ENCODE measurements at places on chromosomes 1 and 21.
A peak's percentile ranks its signal among the peaks of the same experiment; 100 is the strongest.

DNA sequence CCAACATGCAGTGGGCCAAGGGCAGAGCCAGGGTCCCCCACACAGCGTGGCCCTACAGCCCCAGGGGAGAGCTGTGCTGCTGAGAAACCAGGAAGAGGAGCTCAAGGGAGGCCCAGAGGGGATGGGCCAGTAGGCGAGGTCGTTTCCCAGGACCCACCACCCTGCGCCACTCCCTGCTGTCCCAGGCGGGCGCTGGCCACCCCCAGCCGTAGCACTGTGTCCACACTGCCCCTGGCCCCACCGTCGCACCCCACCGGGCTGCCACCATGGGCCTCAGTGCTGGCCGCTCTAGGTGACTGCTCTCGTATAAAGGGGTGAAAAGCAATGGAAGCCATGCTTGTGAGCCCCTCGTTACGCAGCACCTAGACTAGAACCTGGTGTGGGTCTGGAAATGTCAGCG, 22.4 kb downstream of the NADK start:
- H3K27ac ChIP-seq: no peak overlapping the region
- DNase-seq: no peak
- H3K4me1 ChIP-seq: peaks cover 24% of the 10 kb centered on the region
- H3K4me3 ChIP-seq: no peak overlapping the region
- H3K36me3 ChIP-seq: peaks cover 20% of the 10 kb centered on the region
- H3K27me3 ChIP-seq: no peaks in the 10 kb centered on the region

DNA sequence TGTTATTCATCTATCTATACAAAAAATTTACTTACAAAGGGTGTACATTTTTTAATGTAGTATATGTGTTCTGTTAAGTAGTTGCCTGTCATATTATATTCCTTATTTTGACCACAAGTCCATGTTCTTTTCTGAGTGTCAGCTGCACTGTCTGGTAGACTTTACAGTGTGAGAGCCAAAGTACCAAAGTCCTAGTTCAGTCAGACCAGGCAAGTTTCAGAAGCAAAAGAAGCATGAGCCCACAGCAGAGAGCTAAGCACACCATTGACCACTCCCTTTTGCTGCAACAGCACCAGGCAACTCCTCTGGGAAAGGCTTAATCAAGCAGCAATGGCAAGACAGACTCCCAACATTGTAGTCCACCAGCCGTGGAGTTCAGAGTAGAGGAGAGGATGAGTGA, 631.9 kb upstream of the PKN2 start:
- H3K36me3 ChIP-seq: no peaks in the 10 kb centered on the region
- no peaks in the 10 kb centered on the region for H3K4me1 ChIP-seq
- no peak overlapping the region for H3K4me3 ChIP-seq
- no peak overlapping the region for H3K27ac ChIP-seq
- DNase-seq: no peak

DNA sequence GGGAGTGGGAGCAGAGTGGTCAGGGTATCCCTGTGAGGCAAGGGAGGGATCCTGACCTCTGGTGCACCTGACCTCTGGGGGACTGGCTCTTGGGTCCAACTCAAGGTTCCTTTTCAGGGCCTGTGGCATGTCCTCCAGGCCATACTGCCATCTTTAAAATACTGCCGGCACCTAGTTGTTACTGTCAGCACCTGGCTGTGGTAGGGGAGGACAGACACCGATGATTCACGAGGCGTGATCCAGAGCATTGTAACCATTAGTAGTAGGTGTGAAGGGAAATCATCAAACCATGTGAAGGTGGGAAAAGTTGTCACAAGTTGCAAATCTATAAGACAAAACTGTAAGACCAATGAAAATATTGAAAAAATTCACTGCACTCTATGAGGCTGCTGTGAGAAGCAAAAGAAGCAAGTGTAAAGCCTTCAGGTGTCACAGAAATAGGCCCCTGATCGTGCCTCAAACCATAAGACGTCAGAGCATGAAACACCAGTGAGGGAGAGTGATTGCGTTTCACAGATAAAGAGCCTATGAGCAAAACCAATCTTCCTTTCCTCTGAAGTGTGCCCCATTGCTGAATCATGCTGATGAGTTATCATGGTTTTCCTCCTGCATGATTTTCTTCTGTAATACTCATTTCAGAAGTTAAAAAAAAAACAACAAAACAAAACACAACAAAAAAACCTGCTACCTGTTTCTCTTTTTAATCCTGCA, 55.3 kb downstream of the CDC7 start:
- no peak overlapping the region for H3K27ac ChIP-seq
- no peak for DNase-seq
- H3K4me3 ChIP-seq: no peak overlapping the region
- H3K27me3 ChIP-seq: no peaks in the 10 kb centered on the region
- H3K36me3 ChIP-seq: no peaks in the 10 kb centered on the region

DNA sequence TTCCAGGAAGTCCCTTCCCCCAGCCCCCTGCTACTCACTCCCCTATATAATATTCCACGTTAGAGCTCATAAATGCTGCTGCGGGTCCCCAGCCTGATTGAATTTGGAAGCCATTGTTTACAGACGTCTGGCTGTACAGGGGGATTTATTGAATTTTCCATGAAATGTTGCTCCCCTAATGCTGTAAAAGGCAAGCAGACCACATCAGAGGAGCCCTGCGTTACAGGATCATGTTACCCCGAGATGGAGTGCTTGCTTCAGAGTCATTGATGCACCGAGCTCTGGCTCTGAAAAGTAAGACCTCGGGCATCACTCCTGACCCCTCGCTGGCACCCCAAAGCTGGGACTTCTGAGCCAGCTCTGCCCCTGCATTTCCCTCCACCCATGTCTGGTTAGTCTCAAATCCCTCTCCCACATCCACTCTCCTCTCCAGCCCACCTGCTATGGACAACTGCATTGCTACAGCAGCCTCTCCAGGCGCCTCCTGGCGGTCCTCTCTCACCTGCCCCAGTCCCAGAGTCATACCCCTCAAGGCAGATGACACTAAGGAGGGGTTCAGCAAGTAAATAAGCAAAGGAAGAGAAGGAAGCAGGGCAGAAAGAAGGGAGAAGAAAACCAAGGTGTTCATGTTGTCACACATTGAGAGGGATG, 127.8 kb downstream of the TMEM53 start:
- H3K27me3 ChIP-seq: no peaks in the 10 kb centered on the region
- H3K4me3 ChIP-seq: no peak overlapping the region
- H3K27ac ChIP-seq: no peak overlapping the region
- no peak for DNase-seq

DNA sequence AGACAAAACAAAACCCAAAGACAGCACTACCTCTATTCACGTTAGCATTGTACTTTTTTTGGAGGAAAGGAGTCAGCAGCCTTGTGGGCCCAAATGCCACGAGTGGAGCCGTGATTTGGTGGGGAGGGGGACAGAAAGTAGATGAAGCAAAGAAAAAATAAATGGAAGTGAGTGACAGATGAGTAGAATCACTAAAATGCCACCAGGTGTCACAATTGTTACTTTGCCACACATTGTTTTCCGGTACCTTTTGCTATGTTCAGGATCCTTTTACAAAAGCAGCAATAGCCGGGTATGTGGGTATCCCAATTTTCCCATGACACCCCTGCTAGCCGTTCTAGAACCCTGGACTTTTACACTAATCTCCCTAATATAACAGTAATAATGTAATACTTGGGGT, 85.0 kb upstream of the AK4 start:
- H3K4me3 ChIP-seq: no peak overlapping the region
- H3K27ac ChIP-seq: no peak overlapping the region
- DNase-seq: no peak
- H3K4me1 ChIP-seq: peaks cover 32% of the 10 kb centered on the region

- H3K36me3 ChIP-seq: no peaks in the 10 kb centered on the region
- H3K27me3 ChIP-seq: no peaks in the 10 kb centered on the region
- no peak overlapping the region for H3K4me3 ChIP-seq
- no peak for DNase-seq
- no peak overlapping the region for H3K27ac ChIP-seq
- peaks cover 14% of the 10 kb centered on the region for H3K4me1 ChIP-seq
Measured at GRCh38 chr1:92752719-92753118, 32.2 kb downstream of the EVI5 start.

DNA sequence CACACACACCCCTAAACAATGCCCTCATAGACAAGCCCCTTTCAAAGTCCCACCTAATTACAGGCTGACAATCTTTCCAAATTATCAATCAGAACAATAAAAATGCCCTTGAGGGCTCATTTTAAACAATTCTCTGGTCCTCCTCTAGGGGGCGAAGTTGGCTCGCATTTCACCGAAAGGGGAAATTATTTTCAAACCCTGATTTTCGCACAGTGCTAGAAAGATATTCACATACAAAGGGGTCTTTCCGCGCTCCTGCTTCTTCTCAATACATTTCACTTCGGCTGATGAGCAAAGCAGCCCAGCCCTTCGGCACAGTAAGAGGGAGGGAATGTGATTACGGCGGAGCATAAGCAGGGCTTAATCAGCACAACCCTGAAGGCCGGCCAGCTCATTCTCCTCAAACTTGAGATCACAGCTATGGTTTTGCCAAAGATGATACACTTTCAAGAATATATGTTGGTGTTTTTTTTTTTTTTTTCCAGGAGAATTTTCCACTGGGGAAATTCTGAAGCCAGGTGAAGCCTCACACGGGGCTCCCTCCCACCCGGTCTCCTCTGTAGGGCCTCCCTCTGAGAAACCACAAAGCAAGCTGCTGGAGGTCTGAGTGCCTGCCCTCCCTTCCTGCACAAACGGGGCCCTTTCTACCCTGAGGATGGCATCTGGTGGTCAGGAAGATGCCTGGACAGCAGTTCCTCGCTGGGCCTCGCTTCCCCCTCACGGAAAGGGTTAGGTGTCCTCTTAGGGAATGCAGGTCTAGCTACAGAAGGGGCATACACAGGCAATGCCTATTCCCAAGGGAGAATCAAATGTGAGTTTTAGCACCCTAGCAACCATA, 66.9 kb downstream of the GNG12 start:
- no peak overlapping the region for H3K27ac ChIP-seq
- H3K27me3 ChIP-seq: no peaks in the 10 kb centered on the region
- H3K36me3 ChIP-seq: no peaks in the 10 kb centered on the region

GRCh38 chr1:147539122-147539575, 2.2 kb upstream of the BCL9 start:
- no peak overlapping the region for H3K4me3 ChIP-seq
- H3K27me3 ChIP-seq: no peaks in the 10 kb centered on the region
- H3K36me3 ChIP-seq: no peaks in the 10 kb centered on the region
- peaks cover 28% of the 10 kb centered on the region for H3K4me1 ChIP-seq

- no peaks in the 10 kb centered on the region for H3K4me1 ChIP-seq
- DNase-seq: no peak
- H3K27ac ChIP-seq: no peak overlapping the region
- H3K4me3 ChIP-seq: no peak overlapping the region
- no peaks in the 10 kb centered on the region for H3K27me3 ChIP-seq
Measured at GRCh38 chr1:76473591-76473990, 393.7 kb upstream of the ST6GALNAC5 start.

- no peak for DNase-seq
- peaks cover 23% of the 10 kb centered on the region for H3K4me1 ChIP-seq
- H3K36me3 ChIP-seq: no peaks in the 10 kb centered on the region
Measured at GRCh38 chr1:17440074-17440826, 773 bp upstream of the RCC2 start.

DNA sequence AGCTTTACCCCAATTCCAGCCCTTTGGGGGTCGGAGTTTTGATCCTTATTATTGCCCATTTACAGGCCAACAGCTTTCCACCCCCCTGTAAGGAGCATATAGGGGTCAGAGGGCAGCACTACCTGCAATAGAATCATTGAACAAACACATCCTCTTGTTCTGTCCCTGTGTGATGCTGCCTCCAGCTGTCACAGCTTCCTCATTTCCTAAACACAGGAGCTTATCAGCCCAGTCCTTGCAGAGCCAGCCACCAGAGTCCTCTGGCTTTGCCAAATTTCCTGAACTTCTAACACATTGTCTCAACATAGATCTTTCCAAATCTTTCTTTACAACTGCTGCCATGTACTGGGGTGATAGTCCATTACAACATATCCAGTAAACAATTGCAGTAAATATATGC, 32.8 kb upstream of the PTBP2 start:
- no peaks in the 10 kb centered on the region for H3K4me1 ChIP-seq
- H3K36me3 ChIP-seq: no peaks in the 10 kb centered on the region
- no peak overlapping the region for H3K27ac ChIP-seq
- H3K4me3 ChIP-seq: no peak overlapping the region
- DNase-seq: no peak
- H3K27me3 ChIP-seq: no peaks in the 10 kb centered on the region

- no peaks in the 10 kb centered on the region for H3K36me3 ChIP-seq
- H3K4me1 ChIP-seq: peaks cover 19% of the 10 kb centered on the region
- H3K27me3 ChIP-seq: no peaks in the 10 kb centered on the region
- no peak for DNase-seq
- peak overlapping the region; percentile 36 for H3K27ac ChIP-seq
Measured at GRCh38 chr1:19758227-19758830, 41.4 kb downstream of the TMCO4 start.

GRCh38 chr1:188240772-188241406, 1412.1 kb downstream of the PLA2G4A start:
- H3K27me3 ChIP-seq: no peaks in the 10 kb centered on the region
- H3K4me3 ChIP-seq: no peak overlapping the region
- no peaks in the 10 kb centered on the region for H3K36me3 ChIP-seq
- no peak overlapping the region for H3K27ac ChIP-seq

DNA sequence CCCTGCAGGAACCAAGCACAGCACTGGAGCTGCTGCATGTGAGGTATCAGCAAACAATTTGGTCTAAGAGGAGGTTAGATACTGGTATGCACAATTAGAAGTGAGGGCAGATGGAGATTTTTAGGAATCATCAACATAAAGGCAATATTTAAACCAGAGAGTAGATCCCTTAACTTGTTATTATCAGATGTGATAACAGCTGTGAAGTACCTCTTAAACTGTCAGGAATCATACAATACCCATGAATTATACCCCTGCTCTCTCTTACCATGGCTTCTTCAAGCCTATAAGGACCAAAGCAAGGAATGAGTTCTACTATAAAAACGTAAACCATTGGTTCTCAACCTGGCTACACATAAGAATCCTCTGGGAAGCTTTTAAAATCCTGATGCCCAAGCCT, 3.9 kb downstream of the BCAR3 start:
- H3K36me3 ChIP-seq: no peaks in the 10 kb centered on the region
- peaks cover 36% of the 10 kb centered on the region for H3K4me1 ChIP-seq
- H3K27ac ChIP-seq: no peak overlapping the region

- no peaks in the 10 kb centered on the region for H3K27me3 ChIP-seq
- peaks cover 3% of the 10 kb centered on the region for H3K4me1 ChIP-seq
- no peak for DNase-seq
- H3K4me3 ChIP-seq: no peak overlapping the region
Measured at GRCh38 chr1:12649971-12650421, 6.1 kb downstream of the AADACL4 start.

Data from body of pancreas (tissue), 4 donors.